ENCODE measurements at places on chromosomes 5 and 9. TPM values are rescaled to one million over a fixed set of nuclear protein-coding genes. Genes with fewer than 3 reads are reported as not detected.

- DNase-seq = no peak
Observed at GRCh38 chr5:174844971-174845370, 120.6 kb downstream of the MSX2 start.

DNA sequence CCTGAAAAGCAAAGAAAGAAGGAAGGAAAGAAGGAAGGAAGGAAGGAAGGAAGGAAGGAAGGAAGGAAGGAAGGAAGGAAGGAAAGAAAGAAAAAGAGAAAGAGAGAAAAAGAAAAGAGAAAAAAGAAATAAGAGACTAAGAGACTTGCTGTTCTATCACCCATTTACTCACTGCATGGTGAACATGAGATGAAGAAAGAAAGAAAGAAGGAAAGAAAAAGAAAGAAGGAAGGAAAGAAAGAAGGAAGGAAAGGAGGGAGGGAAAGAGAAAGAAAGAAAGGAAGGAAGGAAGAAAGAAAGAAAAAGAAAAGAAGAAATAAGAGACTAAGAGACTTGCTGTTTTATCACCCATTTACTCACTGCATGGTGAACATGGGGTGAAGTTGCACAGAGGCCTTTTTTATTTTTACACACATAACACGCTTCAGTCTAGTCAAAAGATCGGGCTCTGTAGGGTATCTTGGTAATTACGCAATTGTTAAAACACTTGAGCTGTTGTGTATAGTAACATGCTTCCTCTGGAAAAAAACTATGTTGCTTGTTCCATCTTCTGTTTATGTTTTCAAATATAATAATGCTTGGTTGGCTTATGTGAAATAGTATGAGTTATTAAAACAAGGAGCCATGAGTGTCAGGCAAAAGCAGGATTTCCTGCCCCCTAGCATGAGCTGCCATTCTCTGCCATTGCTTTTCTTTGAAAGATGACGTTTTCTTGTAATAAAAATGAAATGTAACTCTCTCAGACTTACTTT, 119.3 kb upstream of the ZNF608 start:
- DNase-seq = no peak

- DNase-seq = no peak
Observed at GRCh38 chr5:173204185-173204979, 30.6 kb downstream of the NKX2-5 start.

GRCh38 chr5:105740242-105740641, 1930.5 kb downstream of the EFNA5 start:
- no peak for DNase-seq

GRCh38 chr5:61881821-61882487, 424.1 kb upstream of the KIF2A start:
- no peak for DNase-seq

The CLIC3 gene
- 3.4 TPM for total RNA-seq

The TEK gene
- not detected for total RNA-seq

- DNase-seq = peak; percentile 83
Observed at GRCh38 chr9:105127863-105128220, 116.6 kb upstream of the SLC44A1 start.

GRCh38 chr5:176882567-176882903, 16.6 kb downstream of the HK3 start:
- DNase-seq = no peak

DNA sequence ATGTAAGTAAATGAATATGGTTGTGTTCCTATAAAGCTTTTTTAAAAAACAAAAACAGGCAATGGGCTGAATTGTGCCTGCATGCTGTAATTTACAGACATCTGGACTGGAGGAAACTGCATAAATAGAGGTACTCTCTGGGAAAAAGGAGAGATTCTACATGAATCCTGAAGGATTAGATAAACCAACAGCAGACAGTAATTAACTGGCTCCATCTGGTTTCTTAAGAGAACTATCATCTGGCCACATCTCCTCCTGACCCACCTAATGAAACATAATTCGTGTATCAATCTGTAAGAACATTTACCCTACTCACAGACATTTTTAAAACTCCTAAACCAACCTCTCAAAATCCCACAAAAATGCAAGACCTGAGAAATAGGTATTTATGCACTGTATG, 528.1 kb upstream of the ST8SIA4 start:
- no peak for DNase-seq
